K562 (cell line): ENCODE measurements at places on chromosomes 5 and 9.

- no peaks in the 10 kb centered on the region for H3K36me3 ChIP-seq
- H3K27ac ChIP-seq: no peak overlapping the region
- no peak for DNase-seq
- peaks cover 7% of the 10 kb centered on the region for H3K27me3 ChIP-seq
- no peaks in the 10 kb centered on the region for H3K4me1 ChIP-seq
Measured at GRCh38 chr9:35976726-35977125, 18.8 kb upstream of the OR2S2 start.

DNA sequence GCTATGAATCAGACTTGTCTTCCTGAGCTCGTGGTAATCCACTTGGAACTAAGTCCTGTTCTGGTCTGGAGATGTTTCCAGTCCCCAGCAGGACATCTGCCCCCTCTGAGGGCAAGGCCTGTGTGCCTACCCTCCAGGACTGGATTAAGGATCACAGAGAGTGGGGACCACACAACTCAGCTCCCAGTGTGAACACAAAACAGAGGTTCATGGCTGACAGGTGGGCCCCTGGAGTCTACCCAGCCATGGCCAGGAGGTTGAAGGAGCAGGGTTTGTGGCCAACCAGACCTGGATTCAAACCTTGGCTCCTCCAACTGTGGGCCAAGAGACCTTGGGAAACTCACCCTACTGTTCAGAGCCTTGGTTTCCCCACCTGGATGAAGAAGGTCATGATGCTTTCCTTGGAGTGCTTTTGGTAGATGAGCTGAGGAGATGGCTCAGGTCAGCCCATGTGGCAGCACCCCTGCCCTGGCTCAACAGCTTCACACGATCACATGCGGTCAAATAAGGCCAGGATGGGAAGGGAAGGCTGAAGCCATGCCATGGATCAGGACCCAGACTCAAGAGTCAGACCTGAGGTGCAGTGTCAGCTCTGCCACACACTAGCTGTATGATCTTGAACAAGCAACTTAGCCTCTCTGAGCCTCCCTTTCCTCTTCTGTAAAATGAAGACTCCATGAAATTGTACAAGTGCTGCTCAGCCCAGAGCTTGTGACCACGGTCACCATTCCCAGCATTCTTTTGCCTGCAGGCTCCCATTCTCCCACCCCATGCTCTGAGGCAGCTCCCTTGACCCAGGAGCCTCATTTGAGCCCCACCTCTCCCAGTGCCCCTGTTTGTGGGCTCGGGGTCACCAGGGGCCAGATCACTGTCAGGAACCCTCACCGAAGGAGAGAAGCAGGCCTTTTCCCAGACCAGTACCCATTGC, 27.3 kb upstream of the ANGPTL2 start:
- no peaks in the 10 kb centered on the region for H3K36me3 ChIP-seq
- DNase-seq: no peak
- no peaks in the 10 kb centered on the region for H3K4me1 ChIP-seq
- no peak overlapping the region for H3K27ac ChIP-seq

GRCh38 chr5:55894135-55894534, 43.0 kb downstream of the IL31RA start:
- no peaks in the 10 kb centered on the region for H3K36me3 ChIP-seq
- no peaks in the 10 kb centered on the region; the same call in 1 of the 2 replicates for H3K4me1 ChIP-seq
- no peak overlapping the region for H3K4me3 ChIP-seq
- peaks cover 8% of the 10 kb centered on the region for H3K27me3 ChIP-seq

DNA sequence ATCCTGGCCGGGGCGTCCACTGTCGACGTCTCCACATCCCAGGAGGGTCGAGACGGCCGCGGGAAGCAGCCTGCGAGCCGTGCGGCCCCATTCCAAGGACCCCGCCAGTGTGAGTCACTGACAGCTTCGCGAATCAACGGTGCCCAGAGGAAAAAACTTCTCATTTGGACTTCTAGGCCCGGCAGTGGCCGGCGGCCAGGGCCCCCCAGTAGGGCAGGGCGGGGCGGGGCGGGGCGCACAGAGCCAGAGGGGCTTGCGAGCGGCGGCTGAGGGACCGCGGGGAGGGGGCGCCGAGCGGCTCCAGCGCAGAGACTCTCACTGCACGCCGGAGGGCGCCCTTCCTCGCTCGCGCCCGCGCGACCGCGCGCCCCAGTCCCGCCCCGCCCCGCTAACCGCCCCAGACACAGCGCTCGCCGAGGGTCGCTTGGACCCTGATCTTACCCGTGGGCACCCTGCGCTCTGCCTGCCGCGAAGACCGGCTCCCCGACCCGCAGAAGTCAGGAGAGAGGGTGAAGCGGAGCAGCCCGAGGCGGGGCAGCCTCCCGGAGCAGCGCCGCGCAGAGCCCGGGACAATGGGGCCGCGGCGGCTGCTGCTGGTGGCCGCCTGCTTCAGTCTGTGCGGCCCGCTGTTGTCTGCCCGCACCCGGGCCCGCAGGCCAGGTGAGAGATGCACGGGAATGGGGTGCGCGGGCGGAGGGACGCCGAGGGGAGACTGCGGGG, at the start of gene F2R:
Gene F2R, plus strand, starts transcription at position 391 of the 720 bp plus-strand sequence. Its CDS starts 182 bp downstream, at position 573.
- peak within 1 kb of the TSS; percentile 92 for H3K4me3 ChIP-seq
- no peaks in the 10 kb centered on the region for H3K27me3 ChIP-seq
- DNase-seq: peak; percentile 81
- H3K27ac ChIP-seq: peak within 1 kb of the TSS; percentile 83
- H3K36me3 ChIP-seq: no peaks in the 10 kb centered on the region
- H3K4me1 ChIP-seq: peaks cover 10% of the 10 kb centered on the region; the same call in 2 of the 3 replicates

GRCh38 chr5:160466889-160467554, 45.4 kb downstream of the PTTG1 start:
- DNase-seq: no peak
- no peak overlapping the region for H3K4me3 ChIP-seq
- no peak overlapping the region for H3K27ac ChIP-seq
- no peaks in the 10 kb centered on the region for H3K36me3 ChIP-seq

- no peaks in the 10 kb centered on the region for H3K36me3 ChIP-seq
- peak overlapping the region; percentile 10 for H3K4me3 ChIP-seq
- H3K4me1 ChIP-seq: peaks cover 14% of the 10 kb centered on the region
- peak; percentile 69 for DNase-seq
Measured at GRCh38 chr9:129334105-129334935, 156.3 kb upstream of the IER5L start.

- no peak for DNase-seq
- no peaks in the 10 kb centered on the region for H3K4me1 ChIP-seq
- H3K27me3 ChIP-seq: no peaks in the 10 kb centered on the region
- H3K27ac ChIP-seq: no peak overlapping the region
- H3K4me3 ChIP-seq: no peak overlapping the region
Measured at GRCh38 chr5:147437161-147437596, 72.7 kb downstream of the DPYSL3 start.

DNA sequence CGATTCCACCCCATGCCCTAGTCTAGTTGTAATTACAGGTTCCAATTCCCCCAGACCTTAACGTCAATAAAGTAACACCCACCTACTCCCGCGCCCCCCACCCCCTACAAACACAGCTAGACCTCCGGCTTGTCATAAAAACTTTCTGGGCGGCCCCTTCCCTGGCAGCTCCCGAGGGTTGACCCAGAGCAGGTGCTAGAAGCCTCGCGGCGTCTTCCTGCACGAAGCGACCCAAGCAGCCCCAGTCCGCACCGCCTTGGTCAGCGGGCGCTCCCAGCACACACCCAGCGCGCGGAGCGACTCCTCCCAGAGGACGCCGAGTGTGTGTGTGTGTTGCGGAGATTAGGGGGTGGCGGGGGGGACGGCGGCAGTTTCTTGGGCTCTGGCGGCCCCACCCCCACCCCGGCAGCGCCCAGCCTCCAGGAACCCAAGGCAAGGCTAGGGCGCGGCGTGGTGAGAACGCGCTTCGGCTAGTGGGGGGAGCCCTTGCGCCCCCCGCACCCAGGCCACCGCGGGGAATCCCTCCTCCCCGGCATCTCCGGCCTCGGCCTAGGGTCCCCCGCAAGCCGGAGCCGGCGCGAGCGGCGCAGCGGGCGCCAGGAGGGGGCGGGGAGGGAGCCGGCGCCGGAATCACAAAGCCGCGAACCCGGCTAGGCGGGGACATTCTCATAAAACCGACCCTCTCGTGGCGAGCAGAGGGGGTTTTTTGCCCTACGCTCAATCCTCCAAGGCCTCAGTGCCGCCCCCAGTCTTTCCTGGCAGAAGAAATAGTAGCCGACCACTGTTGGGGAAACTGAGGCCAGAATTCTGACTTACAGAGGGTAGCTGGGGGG, 2.2 kb downstream of the PCDH1 start:
- H3K27me3 ChIP-seq: peaks cover 19% of the 10 kb centered on the region
- peak; percentile 78 for DNase-seq
- H3K27ac ChIP-seq: peak overlapping the region; percentile 61
- H3K4me3 ChIP-seq: peak overlapping the region; percentile 49
- no peaks in the 10 kb centered on the region for H3K36me3 ChIP-seq

GRCh38 chr9:20832775-20833174, 148.7 kb downstream of the FOCAD start:
- H3K4me3 ChIP-seq: no peak overlapping the region
- H3K36me3 ChIP-seq: no peaks in the 10 kb centered on the region
- H3K4me1 ChIP-seq: no peaks in the 10 kb centered on the region
- DNase-seq: no peak
- H3K27ac ChIP-seq: no peak overlapping the region
- no peaks in the 10 kb centered on the region for H3K27me3 ChIP-seq

DNA sequence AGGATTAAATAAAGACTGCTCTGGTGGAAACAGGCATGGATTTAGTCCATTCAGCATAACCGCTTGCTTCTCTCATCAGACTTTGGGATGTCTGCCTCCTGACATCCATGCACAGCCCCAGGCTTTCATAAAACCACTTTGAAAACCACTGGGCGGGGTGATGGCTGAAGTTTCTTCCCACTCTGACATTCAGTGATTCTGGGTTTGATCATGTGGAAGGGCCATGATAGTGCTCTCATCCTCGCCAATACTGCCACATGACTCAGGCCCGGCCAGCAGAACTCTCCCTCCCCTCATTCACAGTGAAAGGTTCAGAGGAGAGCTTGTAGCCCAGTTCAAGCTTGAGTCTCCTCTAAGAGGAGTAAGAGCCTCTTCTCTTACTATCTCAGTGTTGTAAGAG, 29.6 kb upstream of the GLRA1 start:
- H3K27me3 ChIP-seq: no peaks in the 10 kb centered on the region
- no peaks in the 10 kb centered on the region for H3K36me3 ChIP-seq
- H3K4me1 ChIP-seq: no peaks in the 10 kb centered on the region
